ENCODE measurements at places on chromosomes 2 and 18. TPM values are rescaled to one million over a fixed set of nuclear protein-coding genes. Genes with fewer than 3 reads are reported as not detected.

Gene GALR1
- not detected for total RNA-seq

Gene ANKRD30B
- total RNA-seq = not detected

Gene MTX2
- 17.8 TPM for total RNA-seq

- no peak for DNase-seq
These were observed 21.6 kb downstream of the SNORC start for GRCh38 chr2:232891621-232892071.

Gene POTEI
- total RNA-seq = not detected

DNA sequence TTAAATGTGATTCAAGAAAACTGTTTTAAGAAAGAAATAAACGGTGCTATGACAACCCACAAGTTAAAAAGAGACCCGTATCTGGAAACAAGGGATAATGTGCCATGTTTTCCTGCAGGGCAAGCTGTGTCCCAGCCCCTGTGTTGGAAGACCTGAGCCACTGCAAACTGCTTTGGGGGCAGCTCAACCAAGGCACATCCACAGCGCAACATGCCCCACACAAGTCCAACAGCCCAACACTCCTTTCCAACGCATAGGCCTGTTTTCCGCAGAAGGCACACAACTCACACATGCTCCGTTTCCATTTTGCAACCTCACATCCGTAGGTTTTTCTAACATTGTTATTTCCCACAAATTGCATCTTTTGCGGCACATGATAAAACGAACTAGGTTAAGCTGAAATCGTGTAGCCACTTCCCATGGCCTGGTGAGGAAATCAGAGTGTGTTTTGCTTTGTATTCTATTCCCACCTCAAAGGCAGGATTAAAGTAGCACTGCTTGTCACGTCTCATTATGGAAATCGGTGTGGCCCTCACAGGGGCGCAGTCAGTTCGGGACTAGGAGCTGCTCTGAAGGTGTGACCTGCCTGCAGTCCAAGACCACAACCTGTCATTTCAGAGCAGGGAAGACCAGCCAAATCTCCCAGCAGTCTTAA is 50.5 kb upstream of the ZNF516 start:
- no peak for DNase-seq

- DNase-seq = no peak
These were observed 29.4 kb downstream of the PLEKHM3 start for GRCh38 chr2:207995887-207996286.

DNA sequence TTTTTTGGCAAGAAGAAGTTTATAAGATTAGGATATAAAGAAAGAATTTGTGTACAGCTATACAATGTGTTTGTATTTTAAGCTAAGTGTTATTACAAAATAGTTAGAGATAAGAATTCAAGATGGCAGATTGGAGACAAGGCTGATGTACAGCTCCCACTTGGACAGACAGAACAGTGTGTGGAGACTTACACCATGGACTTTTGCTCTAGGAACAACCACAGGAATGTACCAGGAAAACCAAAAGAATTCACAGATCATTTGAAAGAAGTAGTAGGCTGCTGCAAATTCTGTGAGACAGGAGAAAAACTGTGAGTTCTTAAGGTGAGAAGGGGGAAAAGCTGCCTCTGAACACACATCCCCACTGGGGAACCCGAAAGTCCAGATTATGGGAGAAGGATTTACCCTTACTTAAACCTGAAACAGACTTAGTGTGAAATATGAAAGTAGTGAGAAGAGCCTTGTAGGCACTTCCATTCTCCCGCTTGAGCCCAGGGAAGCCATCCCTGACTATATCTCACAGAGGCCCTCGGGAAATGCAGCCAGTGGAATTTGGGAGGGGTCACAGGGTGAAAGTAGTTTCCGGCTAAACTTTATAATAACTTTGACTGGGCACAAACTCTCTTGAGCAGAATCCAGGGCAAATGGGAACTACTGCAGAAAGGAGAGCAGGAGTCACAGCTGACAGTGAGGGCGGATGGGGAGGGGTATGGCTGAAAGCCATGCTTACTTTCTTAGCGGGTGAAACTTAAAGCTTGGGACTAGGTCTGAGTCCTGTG is 11.6 kb upstream of the RPRD1A start:
- DNase-seq = no peak

GRCh38 chr2:121431214-121431613 is 99.5 kb upstream of the RNU4ATAC start:
- no peak for DNase-seq

Gene MRPS5
- 52.1 TPM for total RNA-seq

Gene MYO5B
- total RNA-seq = 22.9 TPM

GRCh38 chr2:74847070-74847858 is 13.3 kb downstream of the HK2 start:
- no peak for DNase-seq

DNA sequence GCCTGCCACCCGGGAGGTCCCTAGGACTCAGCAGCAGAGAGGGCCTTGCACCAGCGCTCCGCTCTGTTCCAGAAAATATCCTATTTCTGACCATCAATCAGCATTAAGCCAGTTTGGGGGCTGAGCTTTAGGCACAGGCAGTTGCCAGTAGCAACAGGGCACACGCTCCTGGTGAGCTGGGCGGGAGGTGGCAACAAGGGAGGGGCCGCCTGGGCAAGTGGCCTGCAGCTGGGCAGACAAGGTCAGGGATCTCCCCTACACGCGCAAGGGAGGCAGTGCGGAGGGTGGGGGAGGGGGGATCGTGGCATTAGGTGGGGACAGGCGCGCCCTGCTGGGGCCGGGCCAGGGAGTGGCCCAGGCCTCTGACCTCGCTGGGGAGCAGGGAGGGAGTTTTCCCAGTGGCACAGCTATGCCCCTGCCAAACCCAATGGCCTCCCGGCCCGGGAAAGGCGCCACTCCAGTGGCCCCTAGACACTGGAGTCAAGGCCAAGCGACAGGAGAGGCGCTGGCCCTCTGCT is 302.8 kb downstream of the NCKAP5 start:
- DNase-seq = peak; percentile 42

DNA sequence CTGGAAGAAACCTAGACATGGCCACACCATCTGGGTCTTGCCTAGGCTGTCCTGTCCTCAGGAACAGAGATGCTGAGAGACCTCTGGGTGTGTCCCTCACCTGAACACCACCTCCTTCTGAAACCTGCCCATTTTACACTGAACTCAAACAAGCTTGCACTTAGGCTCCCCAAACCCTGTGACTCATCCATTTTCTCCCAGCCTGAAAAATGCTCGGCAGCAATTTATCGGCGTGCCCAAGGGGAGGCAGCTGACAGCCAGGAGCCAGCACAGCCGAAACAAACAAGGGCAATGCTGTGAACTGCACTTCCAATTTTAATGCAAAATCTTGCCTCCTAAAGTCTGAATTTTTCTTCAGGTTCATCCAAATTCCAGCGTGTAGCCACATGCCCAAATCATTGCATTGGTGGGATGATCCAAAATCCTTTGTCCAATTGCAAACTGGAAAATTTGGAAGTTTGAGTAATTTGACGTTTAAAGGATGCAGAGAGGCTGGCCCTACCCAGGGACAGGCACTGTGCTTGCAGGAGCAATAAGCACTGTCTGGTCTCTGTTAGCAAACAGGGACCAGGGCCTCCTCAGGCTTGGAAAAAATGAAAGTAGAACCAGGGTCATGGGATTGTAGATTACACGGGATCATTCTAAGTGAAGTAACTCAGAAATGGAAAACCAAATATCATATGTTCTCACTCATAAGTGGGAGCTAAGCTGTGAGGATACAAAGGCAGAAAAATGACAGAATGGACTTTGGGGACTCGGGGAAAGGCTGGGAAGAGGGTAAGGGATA is 67.7 kb downstream of the GALNT14 start:
- no peak for DNase-seq

Gene LOXHD1
- total RNA-seq = not detected

Gene TMX3
- total RNA-seq = 16.7 TPM

- no peak for DNase-seq
These were observed 334.6 kb upstream of the SLC14A2 start for GRCh38 chr18:45280481-45281276.

DNA sequence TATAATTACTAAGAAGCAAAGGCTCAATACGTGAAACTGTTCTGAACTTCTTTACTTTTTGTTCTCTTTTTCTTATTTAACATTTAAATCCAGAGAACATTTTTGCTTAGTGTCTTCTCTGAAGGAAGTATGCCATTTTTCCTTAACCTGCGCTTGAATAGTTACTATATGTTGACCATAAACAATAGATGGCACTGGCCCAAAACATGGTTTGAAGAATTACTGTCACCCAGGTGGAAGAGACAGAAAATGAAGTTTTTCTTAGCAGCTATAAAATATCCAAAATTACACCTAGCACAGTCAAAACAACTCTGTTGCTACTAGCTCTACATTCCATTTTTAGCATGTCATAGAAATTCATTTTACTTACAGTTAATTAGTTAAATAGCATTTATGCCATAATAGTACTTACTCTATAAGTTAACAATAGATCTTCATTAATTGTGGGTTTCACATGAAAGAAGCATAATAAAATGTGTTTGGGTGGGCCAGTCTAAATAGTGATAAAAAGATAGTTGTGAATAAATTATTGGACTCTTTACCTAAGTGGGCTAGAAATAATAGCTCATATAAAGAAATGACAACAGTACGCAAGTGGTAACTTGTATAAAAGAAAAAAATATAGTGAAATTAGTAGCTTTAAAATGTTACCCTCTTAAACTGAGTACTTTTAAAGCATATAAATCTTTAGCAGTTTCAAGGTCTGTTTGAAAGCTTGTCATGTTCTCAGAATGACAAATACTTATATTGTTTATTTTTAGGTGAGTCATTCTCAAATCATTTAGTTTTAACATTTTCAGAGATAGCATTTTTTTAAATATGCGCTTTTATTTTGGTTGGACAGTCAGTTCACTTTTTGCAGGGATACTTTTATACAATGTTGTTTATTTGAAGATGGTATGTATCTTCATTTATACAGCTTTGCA is 3.7 kb downstream of the ETAA1 start:
- no peak for DNase-seq

GRCh38 chr2:24359129-24360049 is 947 bp downstream of the ITSN2 start:
- peak; percentile 60 for DNase-seq

DNA sequence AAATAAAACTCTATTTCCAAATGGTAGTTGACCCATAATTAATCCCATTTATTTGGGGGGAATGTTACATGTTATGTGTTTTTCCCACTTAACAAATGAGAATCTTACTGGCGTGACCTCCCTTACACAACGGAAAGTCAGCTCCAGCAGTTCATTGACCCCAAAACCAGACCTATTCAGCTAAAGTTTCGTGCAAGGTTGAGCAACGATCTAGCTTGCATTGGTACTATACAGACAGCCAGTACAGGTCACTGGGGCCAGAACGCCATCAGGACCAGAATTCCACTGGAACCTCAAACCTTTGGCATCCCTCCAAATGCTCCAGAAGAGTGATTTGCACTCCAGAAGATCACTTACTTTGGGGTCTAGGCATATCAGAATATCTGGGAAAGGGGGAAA is 6.8 kb upstream of the CTAGE1 start:
- peak; percentile 54 for DNase-seq

DNA sequence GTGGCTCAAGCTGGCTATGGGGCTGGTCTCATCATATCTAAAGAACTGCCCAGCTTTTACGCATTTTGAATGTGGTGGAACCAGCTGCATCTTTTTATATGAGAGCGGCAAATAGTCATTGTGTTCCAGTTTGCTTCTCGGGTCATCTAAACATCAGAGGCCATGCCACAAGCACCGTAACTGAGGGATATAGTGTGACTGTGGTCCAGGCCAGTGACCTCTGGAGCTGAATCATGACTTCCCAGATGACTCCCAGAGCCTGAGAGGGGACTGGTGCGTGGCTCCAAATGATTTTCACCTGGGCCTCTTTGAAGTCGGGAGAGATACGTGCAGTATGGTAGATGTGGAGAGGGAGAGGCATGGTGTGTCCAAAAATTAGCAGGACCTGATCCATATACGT is 271.0 kb downstream of the NEDD4L start:
- no peak for DNase-seq

DNA sequence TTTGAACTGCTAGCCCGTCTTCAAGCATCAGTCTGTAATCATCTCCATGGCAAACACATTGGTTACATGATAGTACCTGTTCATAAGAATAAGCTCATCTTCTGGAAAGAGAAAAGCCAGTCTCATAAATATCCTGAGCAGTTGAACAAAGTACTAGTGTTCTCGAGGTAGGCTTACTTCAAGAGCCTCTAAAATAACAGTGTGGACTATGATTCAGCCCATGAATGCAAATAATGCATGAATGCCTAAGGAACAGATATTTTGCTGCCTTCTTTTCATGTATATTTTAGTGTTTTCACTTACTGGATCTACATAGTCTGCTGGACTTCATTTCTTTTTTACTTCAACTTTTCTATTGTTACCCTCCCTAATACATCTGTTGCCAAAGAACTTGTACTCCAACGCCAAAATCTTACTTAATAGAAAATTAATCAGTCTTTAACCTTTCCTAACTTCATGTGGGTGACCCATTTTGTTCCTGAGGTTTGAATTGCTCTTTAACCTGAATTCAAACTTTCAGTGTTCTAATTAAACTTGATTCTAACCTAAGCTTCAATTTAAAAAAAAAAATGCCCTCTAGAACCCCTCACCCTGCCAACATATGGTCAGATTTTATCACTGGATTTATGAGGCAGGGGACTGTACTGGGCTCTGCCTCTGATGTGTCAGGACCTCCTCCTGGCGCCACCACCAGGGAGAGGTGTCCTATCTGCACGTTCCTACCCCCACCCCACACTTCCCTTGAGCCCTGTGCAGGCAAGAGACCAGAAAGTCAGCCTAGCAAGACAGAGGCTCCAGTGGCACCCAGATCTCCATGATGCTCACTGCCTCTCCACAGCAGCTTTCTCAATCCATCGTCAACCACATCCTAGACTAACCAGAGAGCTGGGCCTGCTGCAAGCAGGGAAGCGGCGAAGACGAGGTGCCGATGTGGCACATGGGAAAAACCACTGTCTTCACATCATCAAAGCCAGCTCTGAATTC is 264.7 kb upstream of the ID2 start:
- DNase-seq = no peak

DNA sequence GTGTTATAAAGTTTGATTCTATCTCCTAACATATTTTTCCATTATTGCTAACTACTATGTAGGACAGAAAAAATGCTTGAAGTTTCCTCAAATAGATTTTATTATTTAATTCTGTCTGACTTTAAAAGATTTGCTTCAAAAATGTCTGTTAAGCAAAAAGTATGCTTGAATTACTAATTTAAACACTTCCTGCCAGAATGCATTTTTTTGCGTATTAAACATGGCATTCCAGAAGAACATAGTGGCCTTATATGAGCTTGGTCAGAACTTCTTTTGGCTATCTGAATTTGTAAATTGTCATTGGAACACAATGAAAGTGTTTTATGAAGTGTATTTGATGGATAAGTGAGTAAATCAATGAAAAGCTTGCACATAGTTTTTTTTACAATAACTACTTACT is 37.8 kb downstream of the MBD5 start:
- no peak for DNase-seq

- no peak for DNase-seq
These were observed 93.6 kb downstream of the ASAP2 start for GRCh38 chr2:9300214-9300613.

GRCh38 chr18:40366521-40366920 is 1588.5 kb upstream of the PIK3C3 start:
- no peak for DNase-seq
